ENCODE measurements at places on chromosomes 3 and 15.
A peak's percentile ranks its signal among the peaks of the same experiment; 100 is the strongest.

GRCh38 chr3:196633555-196634151, 5.8 kb upstream of the NRROS start:
- DNase-seq: no peak

DNA sequence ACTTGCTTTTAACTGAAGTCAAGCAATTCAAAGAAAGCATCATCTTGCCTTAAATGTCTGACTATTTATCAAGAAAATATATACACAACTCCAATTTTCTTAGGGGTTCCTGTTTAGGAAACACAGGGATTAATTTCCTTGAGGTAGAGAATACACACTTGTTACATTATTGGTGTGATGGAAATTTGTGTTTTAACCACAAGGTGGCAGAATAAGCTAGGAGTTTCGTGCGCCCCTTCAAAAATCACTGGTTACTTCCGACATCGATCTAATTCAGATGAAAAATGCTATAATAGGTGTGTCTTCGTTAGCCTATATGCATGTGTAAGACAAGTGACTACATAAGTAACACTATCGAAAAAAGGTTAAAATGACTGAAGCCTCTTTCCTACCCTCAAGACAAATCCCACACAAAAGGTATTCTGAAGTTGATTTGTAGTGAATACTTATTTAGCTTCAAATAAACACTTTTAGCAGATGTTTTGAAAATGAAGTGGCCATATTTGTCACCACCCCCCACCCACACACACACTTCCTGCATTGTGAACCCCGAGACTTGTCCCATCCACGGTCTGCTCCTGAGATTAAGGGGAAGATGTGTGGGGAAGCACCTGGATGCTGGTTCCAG, 246.5 kb downstream of the ROBO1 start:
- DNase-seq: no peak

- DNase-seq: no peak
Observed at GRCh38 chr3:19202303-19202702, 54.0 kb downstream of the KCNH8 start.

GRCh38 chr3:161069511-161070251, 35.5 kb downstream of the B3GALNT1 start:
- no peak for DNase-seq

DNA sequence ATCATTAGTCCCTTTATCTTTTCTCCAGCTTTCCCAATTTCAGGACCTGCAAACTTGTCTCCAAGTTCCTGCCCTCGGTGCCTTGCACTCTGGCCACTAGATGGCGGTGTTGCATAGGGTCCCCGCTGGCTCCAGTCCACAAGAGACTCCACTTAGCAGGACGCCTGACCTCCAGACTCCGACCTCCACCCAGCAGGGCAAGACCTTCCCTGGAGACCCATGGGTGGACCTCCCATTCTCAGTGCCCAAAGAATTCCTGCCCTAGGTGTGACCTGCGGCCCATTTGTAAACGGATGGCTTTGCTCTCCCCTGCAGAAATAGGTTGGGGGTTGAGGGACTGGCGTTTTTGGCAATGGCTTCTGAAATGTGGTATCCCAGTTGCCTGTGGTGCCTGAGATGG, 82.6 kb downstream of the LSM3 start:
- DNase-seq: peak; percentile 11

DNA sequence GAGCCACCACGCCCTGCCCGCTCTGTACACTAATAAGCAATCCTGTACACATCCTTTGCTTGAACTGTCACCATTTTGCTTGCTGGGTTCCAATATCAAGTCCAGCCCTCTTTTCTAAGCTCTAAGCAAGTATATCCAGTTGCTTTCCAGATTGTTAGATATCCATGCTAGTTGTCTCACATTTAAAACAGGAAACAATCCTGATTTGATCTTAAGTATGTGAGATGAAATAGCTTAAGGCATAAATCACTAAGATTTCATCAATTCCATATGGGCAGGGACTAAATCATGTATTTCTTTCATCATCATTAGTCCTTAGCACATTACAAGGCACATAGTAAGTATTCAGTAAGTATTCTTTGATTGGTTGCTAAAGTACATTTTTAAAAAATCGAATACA, 16.2 kb downstream of the ATP11B start:
- DNase-seq: no peak

DNA sequence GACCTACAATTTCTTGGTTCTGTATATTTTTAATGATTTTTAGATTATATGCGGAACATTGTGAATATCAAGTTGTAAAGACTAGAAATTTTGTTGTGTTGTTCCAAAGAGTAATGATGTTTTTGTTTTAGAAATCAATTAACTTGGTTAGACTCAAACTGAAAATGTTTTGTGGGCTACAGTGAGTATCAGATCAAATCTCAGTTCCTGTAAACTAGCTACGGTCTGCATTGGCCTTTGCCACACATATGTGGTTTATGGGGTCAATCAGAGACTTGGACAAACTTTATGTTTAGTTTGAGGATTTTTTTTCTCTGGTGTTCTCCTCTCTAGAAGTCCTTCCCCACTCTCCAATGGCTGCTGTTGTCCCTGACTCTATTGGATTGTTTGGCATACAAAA, 308.0 kb upstream of the THRB start:
- no peak for DNase-seq

DNA sequence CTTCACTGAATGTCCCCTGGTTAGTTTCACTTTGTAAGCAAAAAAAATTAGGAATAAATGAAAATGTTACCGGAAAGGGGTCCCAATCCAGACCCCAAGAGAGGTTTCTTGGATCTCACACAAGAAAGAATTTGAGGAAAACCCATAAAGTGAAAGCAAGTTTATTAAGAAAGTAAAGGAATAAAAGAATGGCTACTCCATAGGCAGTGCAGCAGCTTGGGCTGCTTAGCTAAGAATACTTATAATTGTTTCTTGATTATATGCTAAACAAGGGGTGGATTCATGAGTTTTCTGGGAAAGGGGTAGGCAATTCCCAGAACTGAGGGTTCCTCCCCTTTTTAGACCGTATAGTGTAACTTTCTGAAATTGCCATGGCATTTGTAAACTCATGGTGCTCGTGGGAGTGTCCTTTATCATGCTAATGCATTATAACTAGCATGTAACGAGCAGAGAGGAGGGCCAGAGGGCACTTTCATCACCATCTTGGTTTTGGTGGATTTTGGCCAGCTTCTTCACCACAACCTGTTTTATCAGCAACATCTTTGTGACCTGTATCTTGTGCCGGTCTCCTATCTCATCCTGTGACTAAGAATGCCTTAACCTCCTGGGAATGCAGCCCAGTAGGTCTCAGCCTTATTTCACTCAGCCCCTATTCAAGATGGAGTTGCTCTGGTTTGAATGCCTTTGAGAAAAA, 41.0 kb upstream of the CMSS1 start:
- DNase-seq: no peak
